Left lung (tissue), 14 donors: ENCODE measurements at places on chromosomes 11 and 22.

- no peak overlapping the region for H3K4me3 ChIP-seq
- H3K27me3 ChIP-seq, result no peaks in the 10 kb centered on the region
- peak overlapping the region; percentile 50 for H3K27ac ChIP-seq
- H3K4me1 ChIP-seq, result peaks cover 9% of the 10 kb centered on the region
Measured at GRCh38 chr22:36213586-36213985, 12.0 kb upstream of the APOL4 start.

DNA sequence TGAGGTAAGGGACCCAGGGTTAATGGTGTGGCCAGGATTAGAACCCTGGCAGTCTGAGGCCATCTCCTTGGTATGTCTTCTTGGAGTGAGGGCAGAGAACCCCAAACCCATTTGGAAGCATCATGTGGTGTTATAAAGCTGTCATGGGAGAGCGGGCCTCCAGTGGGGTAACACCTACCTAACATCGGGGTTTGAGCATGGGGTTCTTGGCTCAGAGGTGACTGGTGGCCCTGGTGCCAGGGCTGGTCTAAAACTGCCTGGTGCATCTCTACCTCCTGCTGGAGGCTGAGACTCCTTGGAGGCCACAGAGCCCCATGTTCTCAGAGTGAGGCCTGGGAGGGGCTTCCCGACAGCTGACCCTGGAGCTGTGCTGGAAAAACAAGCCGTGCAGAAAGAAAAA is 4.5 kb downstream of the PRDM11 start:
- no peak overlapping the region for H3K27ac ChIP-seq
- H3K4me3 ChIP-seq, result no peak overlapping the region
- no peaks in the 10 kb centered on the region for H3K36me3 ChIP-seq

DNA sequence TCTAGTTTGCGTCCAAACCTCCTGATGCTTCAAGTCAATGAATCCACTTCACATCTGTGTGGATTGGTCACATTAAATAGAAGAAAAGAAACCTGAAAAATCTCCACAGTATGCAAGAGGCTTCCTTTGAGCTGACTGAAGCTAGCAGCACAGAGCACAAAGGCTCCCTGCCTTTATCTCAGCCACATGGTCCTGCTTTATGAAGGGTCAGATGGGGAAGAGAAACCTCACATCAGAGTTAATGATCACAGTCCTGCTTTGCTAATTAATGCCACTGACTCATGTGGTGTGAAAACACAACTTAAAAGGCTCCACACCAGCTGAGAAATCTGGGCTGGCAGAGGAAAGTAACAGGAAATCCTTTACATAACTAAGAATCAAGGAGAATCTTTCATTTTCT is 1291.0 kb downstream of the LRRC4C start:
- H3K36me3 ChIP-seq, result no peaks in the 10 kb centered on the region
- no peak overlapping the region for H3K4me3 ChIP-seq
- DNase-seq, result no peak
- no peak overlapping the region for H3K27ac ChIP-seq
- H3K27me3 ChIP-seq, result no peaks in the 10 kb centered on the region

DNA sequence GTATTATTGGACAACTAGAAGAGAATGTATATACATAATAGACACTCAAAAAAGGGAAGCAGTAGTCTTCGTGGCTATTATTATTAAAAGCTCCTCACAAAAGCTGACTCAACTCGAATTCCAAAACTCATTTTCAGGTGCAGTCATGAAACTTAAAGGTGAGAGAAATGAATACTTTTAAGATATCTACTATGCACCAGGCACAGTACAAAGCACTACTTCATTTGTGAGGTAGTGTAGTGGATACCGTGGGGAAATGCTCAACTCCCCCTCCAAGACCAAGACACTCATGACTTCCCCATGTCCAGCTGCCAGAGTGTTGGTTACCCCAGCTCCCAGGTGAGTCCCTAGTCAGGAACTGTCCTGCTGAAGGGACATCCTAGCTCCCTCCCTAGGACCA is 2.1 kb downstream of the SYN3 start:
- no peak for DNase-seq
- H3K4me1 ChIP-seq, result peaks cover 3% of the 10 kb centered on the region
- H3K36me3 ChIP-seq, result no peaks in the 10 kb centered on the region
- H3K27ac ChIP-seq, result no peak overlapping the region
- no peak overlapping the region for H3K4me3 ChIP-seq
